ENCODE measurements at places on chromosomes 11 and 22.
A peak's percentile ranks its signal among the peaks of the same experiment; 100 is the strongest.

GRCh38 chr11:22336587-22336986 lies 1.6 kb upstream of the SLC17A6 start:
- no peak for DNase-seq

DNA sequence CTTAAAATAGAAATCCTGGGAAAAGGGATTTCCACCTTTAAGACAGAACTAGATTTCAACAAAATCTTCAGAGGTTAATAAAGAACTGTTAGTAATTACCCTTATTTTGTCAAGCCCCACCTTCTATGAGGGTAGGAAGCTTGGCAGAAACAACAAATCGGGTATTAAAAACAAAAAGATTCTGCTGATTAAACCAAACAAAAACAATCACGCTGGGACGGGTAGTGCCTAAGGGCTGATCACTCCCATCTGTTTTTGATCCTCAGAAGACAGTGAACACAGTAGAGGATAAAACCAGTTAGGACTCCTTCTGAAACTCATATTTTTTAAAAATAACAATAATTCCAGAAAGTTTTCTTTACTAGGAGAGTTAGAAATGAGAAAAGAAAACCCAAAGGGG lies 441.3 kb upstream of the API5 start:
- DNase-seq: no peak

DNA sequence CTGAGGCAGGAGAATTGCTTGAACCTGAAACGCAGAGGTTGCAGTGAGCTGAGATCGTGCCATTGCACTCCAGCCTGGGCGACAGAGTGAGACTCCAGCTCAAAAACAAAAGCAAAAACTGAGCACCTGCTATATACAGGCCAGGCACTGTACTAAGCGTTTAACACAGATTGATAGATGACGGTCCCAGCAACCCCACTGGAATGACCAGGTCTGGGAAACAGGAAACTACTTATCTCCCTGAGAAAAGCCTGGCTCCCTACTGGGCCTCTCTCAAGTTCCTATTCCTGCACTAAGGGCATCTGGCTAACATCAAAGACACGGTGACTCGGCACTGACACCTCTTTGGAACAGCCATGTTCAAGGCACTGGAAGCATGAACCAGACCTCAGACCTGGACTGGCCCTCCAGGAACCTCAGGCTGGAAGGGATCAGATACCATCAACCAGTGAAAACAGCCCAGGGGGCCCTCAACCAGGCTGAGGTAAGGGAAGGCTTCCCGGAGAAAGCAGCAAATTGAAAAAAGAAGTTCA lies 16.6 kb downstream of the ARAP1 start:
- peak; percentile 34 for DNase-seq

DNA sequence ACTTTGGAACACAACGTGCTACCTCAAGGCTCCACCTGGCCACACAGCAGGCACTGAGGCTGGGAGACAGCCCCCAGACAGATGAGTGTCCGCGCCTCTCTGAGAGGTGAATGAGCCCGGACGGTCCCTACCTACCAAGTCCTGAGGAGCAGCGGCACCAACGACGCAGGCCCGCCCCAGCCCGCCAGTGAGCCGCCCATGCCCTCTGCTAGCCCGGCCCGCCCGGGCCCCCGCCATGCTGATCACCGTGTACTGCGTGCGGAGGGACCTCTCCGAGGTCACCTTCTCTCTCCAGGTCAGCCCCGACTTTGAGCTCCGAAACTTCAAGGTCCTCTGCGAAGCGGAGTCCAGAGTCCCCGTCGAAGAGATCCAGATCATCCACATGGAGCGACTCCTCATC lies at the start of gene DDI1:
TSS of gene DDI1 (plus strand) at position 53 of the 400 bp plus-strand sequence. CDS start at position 236, 183 bp downstream.
- DNase-seq: no peak

- no peak for DNase-seq
Observed at GRCh38 chr11:18332302-18332701, 9.9 kb downstream of the GTF2H1 start.

DNA sequence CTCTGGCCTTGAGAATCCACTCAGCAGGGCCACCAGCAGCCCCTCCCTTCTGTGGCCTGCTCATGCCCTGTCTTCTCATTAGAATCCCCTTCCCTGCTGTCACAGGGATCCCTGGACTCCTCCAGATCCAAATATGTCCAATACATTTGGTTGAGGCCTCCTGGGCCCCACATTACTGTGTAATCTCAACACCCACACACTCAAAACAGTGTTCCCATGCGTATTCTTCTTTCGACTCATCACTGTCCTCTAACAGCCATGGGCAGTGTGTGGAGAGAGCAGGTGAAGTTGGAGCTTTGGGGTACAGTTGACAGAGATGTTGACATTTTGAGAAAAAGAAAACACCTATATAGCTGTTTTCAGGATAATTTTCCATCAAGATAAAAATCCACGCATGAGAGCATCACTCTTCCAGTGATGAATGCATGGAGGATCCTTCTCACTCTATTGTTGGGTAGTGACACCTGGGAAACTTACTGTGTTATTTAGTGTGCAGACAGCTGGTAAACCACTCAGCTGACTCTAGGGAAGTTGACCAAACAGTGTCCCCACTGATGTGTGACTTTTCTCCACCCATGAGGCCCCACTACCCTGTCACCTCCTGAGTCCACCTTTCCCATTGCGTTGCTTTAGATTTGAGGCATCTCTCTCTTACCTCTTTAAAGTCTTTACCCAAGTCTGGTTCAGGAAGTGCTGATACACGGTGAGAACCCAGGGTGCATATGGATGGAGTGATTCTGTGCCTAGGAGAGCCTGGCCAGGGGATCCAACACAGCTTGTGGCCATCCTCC lies 28.7 kb upstream of the VPREB1 start:
- no peak for DNase-seq

GRCh38 chr22:40001106-40001505 lies 6.4 kb downstream of the FAM83F start:
- no peak for DNase-seq

DNA sequence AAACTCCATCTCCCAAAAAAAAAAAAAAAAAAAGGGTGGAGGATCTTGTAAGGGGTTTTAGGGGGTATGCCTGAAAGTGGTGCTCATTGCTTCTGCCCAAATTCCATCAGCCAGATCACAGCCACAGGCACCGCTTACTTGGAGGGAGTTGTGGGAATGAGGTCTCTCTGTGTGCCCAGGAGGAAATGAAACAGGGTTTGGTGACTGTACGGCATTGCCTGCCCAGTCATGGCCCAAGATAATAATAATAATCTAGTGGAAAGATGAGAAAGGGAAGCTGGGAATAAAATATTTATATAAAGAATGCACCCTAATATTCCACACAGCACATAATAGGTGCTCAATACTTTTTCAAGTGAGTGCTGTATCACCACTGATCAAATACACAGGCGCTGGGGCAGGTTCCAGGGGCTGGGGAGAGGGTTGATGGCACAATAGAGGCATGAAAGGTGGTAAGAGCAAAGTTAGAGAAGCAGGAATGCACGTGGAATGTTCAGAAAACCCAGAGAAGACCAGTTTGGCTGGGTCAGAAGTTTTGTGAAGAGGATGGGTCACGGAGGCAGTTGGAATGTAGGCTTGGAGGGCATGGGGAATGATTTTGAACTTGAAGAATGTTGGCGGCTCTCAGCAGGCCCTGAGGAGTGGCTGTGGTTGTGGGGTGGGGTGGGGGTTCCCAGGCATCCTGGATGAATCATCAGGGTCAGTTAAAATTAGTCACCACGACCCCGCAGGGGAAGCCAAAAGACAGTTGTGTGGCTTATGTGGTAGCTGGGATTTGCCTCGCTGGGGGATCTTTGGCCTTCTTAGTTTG lies 12.5 kb upstream of the MB start:
- DNase-seq: peak; percentile 94

- no peak for DNase-seq
Observed at GRCh38 chr11:67178878-67179277, 59.8 kb downstream of the KDM2A start.

DNA sequence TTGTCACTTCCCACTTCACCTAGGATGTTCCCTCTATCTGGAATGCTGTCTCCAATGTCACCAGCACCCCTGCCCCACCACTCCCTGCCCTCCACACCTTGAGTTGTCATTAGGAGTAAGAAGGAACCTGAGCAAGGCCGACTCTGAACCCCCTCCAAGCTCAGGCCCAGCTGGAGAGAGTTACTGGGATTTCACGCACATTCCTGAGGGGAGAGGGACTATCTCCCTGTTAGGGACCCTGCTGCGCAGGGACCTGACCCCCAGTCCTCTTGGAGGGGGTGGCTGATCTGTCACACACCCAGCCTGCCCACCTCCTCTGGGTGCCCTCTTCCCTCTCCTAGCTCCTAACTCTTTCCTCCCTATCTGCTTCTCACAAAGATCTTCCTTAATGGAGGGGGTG lies 81.7 kb downstream of the NECTIN1 start:
- no peak for DNase-seq

DNA sequence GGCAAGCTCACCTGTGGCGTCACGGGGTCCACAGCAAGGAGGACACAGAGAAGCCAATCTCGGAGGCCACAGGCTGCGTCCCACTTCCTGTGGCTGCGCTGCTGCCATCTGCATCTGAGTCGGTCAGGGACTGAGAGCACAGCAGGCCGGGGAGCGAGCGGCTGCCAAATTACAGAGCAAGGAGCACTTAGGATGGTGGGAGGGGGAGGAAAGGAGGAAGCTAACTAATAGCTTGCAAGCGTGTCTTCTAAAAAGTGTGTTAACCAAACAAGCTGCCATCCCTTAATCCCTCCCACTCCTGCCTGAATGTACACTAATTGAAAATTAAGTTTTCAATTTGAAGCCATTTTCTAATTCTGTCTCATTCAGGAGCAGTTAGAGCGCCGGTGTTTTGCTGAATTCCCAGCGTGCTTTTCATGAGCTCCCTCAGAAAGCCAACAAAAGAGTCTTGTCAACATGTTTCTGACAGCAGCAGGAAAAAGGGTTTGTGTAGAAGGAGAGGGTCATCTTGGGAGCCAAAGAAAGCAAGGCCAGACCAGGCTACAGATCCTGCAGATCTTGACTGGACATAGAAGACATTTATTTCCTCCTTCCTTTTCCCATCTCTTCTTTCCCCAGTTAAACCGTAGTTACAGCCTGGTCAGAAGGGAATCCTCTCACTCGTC lies 42.4 kb upstream of the API5 start:
- DNase-seq: no peak

DNA sequence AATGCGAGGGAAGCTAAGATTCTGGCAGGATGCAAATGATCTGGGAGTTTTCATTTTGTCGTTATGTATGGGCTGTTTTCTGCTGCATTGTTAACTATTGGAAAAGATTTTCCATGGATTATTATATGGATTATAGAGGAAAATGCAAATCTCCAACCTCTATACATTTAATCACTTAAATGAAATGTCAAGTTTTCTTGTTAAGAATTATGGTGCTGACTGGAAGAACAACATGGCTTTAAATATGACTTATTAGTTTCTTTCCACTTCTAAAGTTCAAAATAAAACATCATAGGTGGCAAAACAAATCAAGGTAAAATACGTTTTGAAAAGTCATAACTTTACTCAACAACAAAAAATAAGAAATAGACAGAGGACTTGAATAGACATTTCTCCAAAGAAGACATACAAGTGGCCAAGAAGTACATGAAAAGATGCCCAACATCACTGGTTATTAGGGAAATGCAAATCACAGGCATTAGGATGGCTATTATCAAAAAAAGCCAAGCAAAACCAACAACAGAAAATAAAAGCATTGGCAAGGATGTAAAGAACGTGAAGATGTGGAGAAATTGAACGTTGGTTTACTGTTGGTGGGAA lies 56.2 kb upstream of the CLDN5 start:
- no peak for DNase-seq

DNA sequence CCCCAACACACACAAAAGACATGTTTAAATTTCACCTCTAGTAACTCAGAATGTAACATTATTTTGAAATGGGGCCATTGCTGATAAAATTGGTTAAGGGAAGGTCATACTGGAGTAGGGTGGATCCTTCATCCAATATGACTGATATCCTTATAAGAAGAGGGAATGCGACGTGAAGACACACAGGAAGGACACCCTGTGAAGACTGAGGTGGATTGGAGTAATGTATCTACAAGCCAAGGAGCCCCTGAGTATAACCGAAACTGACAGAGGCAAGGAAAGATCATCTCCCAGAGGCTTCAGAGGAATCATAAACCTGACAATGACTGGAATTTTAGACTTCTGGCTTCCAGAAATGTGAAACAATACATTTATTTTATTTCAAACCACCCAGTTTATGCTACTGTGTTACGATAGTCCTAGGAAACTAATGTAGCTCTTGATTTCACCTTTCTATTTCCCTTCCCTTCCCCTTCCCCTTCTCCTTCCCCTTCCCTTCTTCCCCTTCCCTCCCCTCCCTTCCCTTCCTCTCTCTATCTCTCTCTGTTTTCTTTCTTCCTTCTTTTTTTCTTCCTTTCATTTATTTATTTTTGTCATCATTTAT lies 1775.4 kb downstream of the LRRC4C start:
- no peak for DNase-seq

DNA sequence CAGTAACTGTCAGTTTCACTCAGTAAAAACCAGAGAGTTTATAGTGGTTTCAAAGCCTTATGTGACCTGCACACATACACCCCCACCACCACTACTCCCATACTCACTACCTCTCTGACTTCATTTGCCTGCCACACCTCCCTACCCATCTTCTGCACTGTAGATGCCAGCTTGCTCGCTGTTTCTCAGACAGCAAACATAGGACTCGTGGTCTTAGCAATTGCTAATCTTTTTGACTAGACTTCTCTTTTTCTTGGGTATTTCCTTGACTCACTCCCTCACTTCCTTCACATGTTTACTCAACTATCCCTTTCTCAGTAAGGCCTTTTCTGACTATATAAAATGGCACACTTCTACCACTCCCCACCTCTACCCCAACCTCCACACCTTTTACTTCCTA lies 27.8 kb downstream of the CEP295 start:
- no peak for DNase-seq

GRCh38 chr11:68375337-68375736 lies 62.9 kb downstream of the LRP5 start:
- DNase-seq: no peak

DNA sequence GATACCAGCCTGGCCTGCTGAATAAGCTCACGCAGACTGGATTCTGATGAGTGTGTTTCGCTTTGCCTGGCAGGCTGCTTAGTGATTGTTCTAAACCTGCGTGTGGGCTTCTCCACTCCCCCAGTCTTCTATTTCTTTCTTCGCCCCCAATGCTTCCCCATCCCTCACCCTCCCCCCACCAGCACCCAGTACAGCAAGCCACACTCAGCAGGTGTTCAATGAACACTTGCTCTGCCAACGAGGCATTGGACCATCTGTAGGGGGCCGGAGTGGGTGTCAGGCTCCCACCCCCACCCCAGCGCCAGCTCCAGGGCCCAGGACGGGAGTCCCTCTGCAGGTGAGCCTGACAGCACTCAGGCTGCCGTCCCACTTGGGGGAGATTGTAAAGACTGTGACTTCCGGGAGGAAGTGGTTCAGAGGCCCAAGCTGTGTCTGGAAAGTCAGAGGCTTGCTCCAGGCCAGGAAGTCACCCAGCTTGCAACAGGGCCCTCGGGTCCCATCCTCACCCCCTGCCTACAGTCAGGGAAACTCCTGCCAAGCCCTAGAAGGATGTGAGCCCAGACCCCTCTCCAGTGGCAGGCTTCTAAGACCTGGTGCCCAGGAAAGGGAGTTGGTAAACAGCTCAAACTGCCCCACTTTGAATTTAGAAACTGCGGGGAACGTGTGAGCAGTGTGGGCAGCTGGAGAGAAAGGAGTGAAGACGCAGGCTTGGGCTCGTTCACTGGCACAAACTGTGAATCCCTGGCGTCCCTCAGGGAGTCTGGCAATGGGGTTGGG lies 66.3 kb upstream of the PRDM11 start:
- DNase-seq: no peak

Measured in T1000 (cell line).